ENCODE measurements at places on chromosomes 5 and 9.

DNA sequence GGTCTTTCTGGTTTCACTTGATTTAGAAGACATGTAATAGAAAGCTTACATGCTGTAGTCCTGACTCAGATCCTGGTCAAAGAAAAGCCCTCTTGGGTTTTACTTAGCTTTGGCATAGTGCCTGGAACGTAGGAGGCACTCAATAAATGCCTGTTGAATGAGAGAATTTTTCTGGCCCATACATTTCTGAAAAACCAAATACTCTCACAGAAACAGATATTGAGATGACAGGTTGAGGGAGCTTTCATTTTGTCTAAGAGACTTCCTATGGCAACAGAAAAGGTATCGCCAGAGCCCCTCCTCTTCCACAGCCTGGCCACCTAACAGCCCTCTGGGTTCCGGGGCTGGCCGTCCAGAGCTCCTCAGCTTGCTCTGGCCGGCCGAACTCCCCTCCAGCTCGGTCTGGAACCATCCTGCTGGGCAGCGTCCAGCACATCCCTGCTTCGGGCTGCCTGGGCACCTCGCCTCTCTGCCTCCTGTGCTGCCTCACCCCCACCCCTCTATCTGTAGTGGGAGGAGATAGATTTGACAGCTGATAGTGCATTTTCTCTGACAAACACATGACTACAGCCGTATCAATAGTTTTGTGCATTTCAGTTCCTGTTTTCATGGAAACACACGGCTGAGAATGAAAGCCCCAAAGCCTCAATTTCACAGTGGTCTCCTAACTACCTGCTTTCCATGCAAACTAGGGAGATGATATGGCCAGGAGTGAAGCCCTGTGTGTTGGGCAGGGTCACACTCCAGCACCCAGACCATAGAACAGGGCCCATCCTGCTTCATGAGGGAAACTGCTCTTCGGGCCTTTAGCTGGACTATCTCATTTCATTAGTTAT lies 1.1 kb downstream of the IL4 start:
- DNase-seq: no peak

DNA sequence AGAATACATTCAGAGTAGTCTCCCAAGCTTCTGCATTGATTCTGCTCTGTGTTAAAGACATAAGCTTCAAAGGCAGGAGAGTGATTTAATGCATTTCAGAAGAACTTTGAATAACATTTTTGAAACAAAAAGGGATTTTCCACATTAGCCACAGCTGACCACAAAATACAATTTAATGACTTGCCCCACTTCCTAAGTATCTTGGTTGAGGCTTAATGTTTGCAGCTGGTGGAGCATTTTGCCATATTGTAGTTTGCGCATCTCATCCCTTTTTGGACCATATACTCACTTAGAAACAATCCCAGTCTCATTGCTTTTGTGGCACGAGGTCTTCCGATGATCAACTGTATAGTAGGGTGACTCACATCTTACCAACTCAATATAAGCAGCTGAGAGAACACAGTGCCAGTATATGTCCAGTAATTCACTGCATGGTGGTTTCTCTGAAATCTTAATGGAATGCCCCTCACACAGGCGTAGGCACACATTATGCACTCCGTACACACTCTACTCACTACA lies 455.8 kb upstream of the PTGER4 start:
- no peak for DNase-seq

DNA sequence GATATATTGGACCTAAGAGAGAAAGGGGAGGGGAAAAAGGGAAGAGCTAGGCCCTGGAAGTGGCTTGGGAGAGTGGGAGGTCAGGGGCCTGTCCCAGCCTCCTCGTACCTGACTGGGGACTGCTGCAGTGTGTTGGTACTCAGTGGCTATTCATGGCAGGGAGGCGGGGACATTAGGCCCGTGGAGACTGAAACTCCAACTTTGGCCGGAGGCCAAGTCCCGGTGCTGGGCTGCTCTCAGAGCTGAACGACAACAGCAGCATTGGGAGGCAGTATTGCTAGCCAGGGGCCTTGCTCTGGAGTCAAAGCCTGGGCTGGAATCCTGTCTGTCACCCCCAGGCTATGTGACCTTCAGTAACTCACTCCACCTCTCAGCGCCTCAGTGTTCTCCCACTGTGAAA lies 37.8 kb downstream of the NEURL1B start:
- no peak for DNase-seq

DNA sequence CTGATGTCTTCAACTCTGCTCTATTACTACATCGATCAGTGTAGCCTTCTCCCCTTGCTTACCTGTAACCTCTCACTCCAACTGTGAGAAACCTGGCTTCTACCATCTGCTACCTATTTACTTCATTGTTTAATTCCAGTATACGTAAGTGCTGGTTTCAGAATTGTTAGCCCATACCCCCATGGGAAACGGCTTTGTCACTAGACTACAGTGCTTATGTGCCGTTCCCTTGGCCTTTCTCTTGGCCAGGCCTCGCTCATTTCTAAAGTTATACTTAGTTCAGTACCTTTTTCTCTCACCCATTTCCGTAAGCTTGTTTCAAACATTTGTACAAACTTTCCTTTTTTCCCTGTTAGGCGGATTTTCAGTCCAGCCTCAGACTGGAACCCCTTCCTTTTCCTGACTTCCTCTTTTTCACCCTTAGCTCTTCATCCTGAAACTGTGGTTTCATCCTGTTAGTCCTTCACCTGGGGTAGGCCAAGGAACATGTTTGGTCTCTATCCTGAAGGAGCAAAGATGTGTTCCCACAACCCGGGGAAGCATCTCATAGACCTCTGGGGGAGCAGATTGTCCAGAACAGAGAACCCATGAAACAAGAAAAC lies 21.7 kb downstream of the ALG2 start:
- no peak for DNase-seq

- no peak for DNase-seq
Observed at GRCh38 chr5:53667621-53668020, 107.2 kb downstream of the NDUFS4 start.

DNA sequence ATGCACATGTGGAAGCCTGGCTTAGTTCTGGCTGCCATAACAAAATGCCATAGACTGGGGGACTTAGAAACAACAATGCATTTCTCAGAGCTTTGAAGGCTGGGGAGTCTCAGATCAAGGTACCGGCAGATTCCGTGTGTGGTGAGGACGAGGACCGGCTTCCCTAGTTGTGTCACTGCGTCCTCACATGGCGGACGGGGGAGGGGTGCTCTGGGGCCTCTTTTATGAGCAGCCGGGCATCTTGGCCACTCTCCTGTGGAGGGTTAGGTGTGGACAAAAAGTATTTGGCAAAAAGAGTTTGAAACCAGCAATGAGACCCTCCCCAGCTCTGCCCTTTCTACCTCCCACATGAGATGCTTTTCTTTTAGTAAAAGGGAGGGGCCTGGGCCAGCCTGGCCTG lies 118.5 kb upstream of the LPCAT1 start:
- no peak for DNase-seq

DNA sequence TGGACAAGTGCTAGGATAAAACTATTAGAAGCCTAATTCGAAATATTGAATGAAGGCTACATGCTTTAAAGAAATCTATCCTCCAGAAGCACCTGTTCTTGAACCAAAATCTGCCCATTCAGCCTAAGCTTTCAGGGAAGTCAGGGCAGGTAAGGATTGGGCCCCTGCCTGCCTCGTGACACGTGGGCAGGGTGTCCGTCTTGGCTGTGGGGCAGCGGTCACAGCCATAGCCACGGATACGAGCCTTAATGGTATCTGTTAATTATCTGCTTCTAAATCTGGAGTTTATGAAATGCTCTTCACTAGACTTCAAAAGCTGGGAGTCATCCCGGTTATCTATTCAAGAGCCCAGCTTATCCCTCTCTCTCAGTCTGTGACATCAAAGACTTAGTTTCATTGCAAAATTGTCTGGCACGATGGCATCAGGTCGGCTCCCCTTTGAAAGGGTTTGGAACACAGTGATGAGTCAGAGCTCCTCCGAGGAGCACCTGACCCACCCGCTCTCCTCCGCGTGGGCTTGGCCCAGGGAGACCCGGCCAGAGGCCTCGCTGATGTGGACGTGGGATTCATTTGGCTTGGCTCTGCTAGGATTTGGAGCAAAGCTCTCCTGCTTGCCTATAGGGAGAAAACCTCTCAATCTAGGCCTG lies 135.9 kb downstream of the MACROH2A1 start:
- DNase-seq: no peak

DNA sequence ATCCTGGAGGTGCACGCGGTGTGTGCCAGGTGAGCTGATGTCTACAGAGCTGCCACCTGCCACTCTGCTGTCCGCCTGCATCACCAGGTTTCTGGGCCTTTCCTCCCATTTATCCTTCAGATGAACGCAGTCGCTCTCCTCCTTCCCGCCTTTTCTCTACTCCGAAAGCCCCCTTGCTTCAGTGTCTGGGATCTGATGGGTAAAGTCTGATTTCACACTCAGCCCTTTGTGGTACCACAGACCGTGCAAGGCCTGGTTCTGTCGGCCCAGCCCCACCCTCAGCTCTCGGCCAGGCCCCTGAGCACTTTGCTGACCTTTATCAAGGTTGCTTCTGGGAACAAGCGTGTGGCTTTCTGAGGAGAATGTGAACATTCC lies 32.5 kb downstream of the GLT6D1 start:
- no peak for DNase-seq

- no peak for DNase-seq
Observed at GRCh38 chr9:68431307-68431706, 74.9 kb downstream of the PGM5 start.

DNA sequence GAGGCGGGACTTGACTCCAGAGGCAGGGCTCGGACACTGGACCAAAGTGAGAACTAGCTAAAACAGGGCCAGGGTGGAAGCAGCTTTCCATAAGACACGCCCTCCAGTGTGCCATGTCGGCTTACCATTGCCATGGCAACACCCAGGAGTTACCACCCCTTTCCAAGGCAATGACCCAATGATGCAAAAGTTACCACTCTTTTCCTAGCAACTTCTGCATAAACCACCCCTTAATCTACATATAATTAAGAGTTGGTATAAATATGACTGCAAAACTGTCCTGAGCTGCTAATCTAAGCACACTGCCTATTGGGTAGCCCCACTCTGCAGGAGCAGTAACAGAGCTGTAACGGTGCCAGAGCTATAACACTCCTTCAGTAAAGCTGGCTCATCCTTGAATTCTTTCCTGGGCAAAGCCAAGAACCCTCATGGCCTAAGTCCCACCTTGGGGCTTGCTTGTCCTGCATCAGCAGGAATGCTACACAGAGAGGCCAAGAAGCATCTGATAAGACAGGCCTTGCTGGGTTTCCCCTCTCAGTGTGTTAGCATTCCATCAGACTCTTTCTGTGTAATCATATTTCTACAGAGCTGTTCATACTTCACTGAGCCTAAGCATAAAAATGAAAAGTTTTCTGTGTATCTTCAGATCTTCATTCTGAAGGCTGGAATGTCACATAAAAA lies 262.7 kb upstream of the KLF9 start:
- no peak for DNase-seq

DNA sequence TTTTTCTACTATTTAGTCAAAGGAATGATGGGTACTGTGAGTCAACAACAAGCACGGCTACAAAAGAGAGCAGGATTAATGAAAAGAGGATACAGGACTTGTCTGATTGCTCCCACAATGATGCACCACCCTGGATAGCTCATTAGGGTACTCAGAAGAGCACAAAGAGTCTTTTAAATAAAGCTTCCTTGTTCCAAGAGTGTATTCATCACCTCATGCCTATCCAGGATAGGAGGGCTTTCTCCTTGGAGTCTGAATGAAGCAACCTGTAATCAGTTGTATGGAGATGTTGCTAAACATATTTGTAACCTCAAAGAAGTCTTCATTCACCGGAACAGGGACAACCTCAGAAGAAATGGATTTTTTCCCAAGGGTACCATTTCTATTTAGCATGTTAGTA lies 219.5 kb upstream of the TMEM161B start:
- no peak for DNase-seq

- DNase-seq: no peak
Observed at GRCh38 chr5:29276371-29276770, 1917.1 kb upstream of the CDH6 start.

DNA sequence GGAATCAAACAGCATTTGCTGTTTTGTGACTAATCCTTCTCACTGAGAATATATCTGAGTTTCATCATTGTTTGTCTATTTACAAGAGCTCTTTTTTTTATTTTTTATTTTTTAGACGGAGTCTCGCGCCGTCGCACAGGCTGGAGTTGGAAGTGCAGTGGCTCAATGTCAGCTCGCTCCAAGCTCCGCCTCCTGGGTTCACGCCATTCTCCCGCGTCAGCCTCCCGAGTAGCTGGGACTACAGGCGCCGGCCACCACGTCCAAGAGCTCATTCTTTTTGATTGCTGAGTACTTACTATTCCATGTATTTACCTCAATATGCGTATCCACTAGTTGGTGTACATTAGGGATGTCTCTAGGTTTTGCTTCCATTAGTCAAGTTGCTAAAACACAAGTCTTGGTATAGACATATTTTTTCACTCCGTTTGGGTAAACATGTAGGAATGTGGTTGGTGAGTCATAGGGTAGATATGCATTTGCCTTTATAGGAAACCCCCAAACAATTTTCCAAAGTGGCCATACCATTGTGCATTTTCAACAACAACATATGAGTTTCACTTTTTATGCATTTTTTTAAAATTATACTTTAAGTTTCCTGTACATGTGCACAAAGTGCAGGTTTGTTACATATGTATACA lies 1005.0 kb upstream of the CDH10 start:
- DNase-seq: no peak

- no peak for DNase-seq
Observed at GRCh38 chr5:55154873-55155272, 5.1 kb upstream of the GPX8 start.

GRCh38 chr5:93208141-93208751 lies 372.8 kb downstream of the NR2F1-AS1 start:
- no peak for DNase-seq

GRCh38 chr5:93250424-93250823 lies 330.6 kb downstream of the NR2F1-AS1 start:
- DNase-seq: no peak

DNA sequence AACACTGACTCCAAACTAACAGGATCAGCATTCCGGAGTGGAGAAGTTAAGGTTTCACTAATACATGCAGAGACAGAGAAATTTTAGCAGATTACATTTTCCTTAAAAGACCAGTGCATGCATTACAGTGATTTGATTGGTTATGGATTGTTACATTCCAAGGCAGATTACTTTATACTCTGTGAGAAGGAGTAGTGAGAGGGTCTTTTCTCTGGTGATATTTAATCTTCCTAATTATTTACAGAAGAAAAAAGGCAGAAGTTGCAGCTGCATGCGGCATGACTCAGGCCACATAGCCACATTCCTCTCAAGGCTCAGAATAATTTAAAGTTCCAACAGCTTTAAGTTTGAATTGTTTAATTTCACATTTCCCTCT lies 53.0 kb upstream of the PDZD2 start:
- DNase-seq: no peak

DNA sequence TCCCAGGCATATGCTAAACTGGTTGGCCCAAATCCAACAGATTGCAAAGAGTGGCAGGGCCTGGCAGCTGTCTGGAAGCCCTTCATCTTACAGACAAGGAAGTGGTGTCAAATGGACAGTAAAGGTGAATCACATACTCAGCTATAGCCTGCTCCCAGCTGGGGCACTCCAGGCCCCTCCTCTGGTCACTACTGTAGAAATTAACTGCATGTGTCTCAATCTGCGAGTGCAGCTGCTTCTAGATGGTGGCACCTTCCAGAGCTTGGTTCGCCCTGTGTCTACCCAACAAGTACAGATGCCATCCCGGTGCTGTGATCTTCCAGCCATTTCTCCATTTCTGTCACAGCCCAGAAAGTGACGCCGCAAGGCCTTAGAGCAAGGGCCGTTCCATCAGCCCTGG lies 50.2 kb downstream of the OTULIN start:
- no peak for DNase-seq

All from omental fat pad (tissue), 4 donors.